ENCODE measurements at places on chromosomes 6 and 20. TPM values are rescaled to one million over a fixed set of nuclear protein-coding genes. Genes with fewer than 3 reads are reported as not detected.

DLL1 gene
- total RNA-seq, result 26.8 TPM

DNA sequence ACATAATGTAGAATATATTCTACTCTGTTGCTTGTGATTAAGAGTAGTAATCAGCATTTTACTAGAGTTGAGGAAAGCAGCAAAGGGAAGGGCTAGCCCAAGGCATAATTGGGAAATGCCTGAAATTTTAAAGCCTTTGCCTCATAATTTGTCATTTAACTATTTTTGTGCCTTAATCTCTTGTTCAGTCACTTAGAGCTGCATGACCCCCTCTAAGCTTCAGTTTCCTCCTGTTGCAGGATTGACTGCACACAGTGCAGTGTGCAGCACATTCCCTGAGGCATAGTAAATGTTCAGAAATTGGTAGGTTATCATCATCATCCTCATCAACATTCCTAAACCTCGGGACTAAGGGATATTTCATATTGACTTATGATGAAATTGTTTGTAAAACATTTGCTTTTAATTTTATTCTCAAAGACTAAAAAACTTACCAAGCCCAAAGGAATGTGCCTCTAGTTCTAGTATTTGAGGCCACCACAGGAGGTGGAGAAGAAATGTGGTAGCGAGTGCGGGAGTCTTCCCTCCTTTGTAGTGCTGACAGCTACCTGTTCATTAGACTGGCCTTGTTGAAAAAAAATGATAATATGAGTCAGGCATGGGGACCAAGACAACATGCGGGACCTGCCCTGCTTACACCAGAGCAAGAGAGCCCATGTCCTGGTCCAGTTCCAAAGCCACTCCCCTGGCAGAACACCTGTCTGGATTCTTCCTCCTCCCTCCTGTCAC is 14.8 kb upstream of the TENT5A start:
- DNase-seq, result peak; percentile 73

DNA sequence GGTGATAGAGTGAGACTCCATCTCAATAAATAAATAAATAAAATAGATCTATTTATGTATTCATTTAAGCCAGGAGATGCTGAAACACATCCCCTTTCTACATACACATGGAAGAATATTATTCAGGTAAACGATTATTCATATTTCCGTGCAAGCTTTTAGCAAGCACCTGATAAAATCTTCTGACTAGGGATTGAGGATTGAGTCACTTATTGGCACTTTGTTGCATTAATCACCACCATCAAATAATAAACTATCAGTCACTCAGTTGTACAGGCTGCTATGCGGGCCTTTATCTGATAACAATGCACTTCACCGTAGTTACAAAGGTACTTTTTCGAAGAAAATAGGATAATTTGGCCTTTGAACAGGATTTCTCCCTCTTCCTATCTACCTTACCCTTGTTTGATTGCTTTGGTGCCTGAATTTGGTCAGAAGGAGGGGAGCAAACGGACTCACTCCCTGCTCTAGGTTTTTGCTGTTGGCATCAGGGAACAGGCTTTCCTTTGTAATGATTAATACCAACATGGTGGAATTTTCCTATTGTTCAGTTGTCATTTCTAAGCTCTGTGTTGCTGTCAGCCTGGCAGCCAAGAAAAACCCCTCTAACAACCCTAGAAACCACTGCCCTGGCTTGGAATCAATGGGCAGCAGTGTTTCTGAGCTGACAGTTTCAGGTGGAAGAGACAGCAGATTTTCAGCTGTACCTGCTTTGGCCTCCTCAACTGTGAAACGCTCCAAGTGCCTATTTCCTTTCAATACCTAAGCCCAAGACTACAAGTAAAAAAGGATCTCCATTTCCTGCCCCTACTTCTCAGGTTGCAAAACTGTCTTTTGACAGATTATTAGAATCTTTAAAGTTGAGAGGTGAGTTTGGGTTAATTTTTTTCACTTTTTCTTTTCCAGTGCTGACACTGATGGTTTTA is 63.0 kb downstream of the MYB start:
- no peak for DNase-seq

GRCh38 chr6:5108068-5108467 is 22.9 kb downstream of the PPP1R3G start:
- DNase-seq, result no peak

- peak; percentile 36 for DNase-seq
Measured at GRCh38 chr20:10171864-10172751, 46.5 kb upstream of the SNAP25 start.

DNA sequence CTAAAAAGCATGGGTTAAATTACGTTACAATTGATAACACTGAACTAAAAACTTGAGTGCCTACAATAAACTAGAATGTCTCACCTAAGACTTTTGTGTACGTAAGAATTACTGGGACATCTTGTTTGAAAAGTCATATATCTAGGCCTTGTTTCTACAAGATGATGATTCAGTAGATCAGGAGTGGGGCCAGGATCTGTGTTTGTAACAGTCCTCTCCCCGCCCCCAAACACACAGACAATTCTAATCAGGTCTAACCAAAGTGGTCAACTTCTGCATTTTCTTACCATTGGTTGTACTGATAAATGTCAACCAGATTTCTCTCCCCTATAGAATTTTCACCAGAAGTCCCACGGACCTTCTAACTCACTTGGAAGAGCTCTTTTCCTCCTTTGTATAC is 56.9 kb downstream of the RAMACL start:
- no peak for DNase-seq
